Esophagus muscularis mucosa (tissue), 4 donors: ENCODE measurements at places on chromosomes 5 and 9.

- no peak for DNase-seq
Measured at GRCh38 chr5:173090639-173091038, 34.5 kb downstream of the CREBRF start.

GRCh38 chr5:59393585-59394420, 499.7 kb downstream of the PDE4D start:
- no peak for DNase-seq

DNA sequence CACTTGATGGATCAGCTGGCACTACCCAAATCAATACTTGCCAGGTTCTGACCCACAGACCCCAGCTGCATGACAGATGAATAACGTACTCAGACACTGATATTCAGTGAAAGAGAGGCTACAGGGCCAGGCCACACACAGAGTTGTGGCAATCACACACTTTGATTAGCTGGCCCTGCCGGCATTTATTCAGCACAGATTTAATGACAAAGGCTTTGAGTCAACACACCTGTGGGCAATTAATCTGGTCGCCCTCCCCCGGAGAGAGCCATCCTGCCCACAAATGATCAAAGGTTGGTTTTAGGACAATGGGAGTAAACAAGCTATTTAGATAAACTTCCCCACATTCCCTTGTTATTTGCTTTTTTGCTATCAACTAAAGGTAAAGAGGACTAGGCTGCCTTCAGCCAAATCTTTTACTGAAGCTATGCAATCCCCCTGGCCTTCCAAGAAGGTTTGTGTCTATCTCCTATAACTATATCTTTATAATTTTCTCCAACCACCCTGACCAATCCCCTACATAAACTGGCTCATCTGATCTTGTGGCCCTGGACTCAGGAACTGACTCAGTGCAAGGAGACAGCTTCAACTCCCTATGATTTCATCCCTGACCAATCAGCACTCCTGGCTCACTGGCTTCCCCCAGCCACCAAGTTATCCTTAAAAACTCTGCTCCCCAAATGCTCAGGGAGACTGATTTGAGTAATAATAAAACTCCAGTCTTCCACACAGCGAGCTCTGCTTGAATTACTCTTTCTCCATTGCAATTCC, 12.7 kb upstream of the TRIM32 start:
- no peak for DNase-seq

DNA sequence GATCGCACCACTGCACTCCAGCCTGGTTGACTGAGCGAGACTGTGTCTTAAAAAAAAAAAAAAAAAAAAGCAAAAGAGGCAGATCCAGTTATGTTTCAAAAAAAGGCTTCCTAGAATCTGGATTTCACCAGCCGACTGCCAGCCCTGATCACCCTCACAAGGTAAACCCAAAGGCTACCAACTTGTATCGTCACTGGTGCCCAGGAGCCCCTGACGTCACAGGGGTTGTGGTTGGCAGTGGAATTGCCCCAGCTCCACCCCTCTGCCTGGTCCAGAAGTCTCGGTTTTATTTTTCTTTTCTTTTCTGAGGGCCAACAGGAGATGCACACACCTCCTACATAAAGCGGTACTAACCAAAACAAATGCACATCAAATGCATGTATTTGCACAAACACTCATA, 6.0 kb upstream of the LMX1B start:
- DNase-seq = no peak

DNA sequence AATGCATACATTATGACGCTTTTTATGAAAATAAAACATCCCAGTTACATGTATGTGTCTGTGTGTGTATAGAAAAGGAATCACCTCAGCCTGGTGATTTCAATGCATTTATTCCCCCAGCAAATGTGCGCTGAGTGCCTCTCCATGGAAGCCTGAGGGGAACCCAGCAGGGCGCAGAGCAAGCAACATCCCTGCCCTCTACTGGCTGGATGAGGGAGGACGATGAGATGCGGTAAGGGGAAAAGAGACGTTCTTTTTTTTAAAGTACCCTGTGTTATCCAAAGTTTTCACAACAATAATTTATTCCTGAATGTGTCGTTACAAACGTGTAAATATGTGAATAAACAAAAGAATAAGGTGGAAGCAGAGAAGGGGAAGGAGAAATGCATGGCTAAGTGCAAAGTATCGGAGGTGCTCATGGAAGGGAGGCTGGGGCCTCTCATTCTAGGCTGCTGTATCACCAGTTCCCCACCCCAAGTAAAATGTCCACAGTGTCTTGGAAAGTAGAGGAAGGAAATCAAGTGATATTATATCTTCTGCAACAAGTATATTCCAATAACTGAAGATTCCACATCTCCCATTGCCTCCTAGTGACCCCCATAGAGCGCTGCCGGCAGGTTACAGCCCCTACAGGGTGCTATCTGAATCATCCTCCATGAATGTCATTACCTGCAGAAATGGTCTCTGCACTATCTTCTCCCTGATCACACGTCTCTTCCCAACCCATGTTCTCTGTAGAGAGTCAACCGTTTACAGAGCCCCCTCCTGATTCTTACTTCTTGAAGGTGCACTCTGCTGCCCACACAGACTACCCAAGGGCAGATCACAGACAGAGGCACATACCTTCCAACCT, 13.0 kb upstream of the ABLIM3 start:
- DNase-seq = no peak

- DNase-seq = no peak
Measured at GRCh38 chr5:135382106-135382790, 16.8 kb downstream of the MACROH2A1 start.

GRCh38 chr5:66039296-66039695, 104.8 kb upstream of the SREK1 start:
- DNase-seq = no peak

DNA sequence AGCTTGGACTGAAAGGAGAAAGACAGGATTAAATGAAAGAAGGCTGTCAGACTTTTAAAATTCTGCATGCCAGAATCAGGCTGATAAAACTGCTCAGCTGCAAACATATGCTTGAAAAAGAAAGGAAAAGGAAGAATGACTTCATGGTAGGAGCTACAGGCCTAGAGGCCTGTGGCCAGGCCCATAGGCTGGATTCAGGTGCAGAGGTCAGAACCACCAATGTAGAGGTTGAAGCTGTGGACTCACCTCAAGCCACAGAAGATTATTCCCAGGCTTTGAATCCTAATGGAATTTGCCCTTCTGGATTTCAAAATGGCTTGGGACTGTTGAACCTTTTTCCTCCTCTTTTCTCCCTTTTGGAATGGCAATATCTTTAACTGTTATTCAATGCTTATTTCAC, 47.7 kb downstream of the TMEM38B start:
- no peak for DNase-seq

DNA sequence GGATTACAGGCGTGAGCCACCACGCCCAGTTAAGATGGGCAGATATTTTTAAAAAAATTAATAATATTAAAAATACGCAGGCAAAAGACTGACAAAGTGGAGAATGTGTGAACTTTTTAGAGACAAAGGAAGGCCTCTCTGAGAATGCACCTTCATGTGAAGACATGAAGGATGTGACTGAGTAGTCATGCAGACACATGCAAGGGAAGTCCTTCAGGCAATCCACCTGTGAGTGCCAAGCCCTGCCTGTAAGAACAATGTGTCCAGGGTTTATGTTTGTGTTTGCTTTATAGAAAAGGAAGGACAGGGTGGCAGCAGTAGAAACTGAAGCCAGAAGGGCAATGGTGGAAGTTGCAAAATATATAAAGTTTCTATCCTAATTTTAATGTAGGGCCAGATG, 169.2 kb downstream of the EDIL3 start:
- no peak for DNase-seq

GRCh38 chr9:2027543-2028160, 12.5 kb downstream of the SMARCA2 start:
- no peak for DNase-seq
